ENCODE measurements at places on chromosomes 3 and 15.

DNA sequence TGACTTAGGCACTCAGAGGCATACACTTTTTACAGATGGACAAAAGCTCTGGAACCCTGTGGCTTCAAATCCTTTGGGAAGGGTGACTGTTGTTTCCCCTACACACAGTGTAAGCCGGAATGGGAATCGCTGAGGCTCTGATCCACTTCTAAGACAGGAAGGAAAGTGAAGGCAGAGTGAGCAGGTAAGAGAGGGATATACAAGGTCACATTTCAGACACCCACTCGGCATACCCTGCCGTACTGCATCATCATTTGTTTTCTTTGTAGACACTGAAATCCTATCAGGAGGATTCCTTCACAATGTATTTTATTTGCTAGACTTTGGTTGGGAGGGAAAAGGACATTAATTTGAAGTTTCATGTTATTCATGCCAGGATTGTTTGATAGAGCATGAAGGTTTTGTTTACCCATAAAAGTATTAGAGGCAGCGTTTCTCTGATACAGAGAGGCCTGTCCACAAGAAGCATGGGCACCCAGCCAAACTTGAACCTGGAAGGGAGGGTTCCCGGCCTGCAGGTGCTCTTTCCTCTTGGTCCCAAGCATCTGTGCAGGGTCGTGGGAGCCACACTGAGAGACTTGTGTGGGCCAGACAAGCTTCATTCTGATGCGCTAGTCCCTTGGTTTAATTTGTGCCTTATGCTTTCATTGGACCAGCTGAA lies 21.9 kb upstream of the POLR2M start:
- DNase-seq, result no peak

GRCh38 chr3:4774531-4774930 lies 204.7 kb upstream of the BHLHE40 start:
- no peak for DNase-seq

GRCh38 chr3:160486459-160486869 lies 36.9 kb upstream of the TRIM59 start:
- DNase-seq, result peak; percentile 46

DNA sequence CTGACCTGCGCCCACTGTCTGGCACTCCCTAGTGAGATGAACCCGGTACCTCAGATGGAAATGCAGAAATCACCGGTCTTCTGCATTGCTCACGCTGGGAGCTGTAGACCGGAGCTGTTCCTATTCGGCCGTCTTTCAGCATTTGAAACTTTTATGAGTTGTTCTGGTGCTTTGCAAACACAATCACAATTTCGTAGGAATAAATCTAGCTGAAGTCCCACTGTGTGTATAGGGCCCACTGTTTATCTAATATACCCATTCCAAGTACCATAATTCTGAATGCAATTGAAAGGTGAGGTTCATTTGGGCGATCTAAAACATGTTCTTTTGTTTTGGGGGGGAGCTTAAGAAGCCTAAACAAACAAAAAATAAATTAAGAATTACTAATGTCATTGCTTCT lies 572.1 kb downstream of the FGF12 start:
- no peak for DNase-seq
